Gastrocnemius medialis (tissue), 4 donors: ENCODE measurements at places on chromosomes 16 and 17. TPM values are rescaled to one million over a fixed set of nuclear protein-coding genes. Genes with fewer than 3 reads are reported as not detected.
A peak's percentile ranks its signal among the peaks of the same experiment; 100 is the strongest.

- DNase-seq: no peak
These were observed 15.5 kb downstream of the VPS35 start for GRCh38 chr16:46673320-46674013.

DNA sequence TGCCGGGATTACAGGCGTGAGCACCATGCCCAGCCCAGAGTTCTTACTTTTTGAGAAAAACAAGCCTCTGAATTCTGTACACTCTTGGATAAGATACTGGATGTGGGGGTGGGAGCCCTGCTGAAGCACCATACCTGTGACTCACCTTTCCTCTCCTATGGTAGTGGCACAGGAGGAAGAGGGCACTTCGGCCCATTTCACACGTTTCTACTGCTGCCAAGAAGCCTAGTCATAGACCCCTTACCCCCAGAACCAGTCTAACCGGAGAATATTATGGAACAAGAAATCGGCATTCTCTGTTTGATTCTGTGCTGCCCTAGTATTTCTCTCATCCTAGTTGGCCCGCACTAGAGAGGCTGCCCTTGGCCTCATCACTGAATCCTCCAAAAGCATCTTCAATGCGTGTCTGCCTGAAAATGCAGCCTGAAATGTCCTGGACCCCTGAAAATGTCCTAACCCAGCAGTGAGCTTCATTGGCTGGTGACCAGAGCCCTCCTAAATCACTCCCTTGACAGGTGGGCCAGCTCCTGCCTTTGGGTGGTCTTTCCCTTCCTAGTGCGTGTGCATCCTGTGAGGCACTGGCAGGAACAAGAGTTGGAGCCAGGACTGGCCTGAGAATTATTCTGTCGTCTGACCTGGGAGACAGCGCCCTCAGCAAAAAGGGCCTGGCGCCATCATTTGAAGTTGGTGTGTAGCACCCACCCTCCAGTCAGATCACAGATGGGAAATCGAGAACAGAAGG, 37.9 kb downstream of the NDEL1 start:
- no peak for DNase-seq

- no peak for DNase-seq
These were observed 1.7 kb upstream of the PPL start for GRCh38 chr16:4938683-4939030.

DNA sequence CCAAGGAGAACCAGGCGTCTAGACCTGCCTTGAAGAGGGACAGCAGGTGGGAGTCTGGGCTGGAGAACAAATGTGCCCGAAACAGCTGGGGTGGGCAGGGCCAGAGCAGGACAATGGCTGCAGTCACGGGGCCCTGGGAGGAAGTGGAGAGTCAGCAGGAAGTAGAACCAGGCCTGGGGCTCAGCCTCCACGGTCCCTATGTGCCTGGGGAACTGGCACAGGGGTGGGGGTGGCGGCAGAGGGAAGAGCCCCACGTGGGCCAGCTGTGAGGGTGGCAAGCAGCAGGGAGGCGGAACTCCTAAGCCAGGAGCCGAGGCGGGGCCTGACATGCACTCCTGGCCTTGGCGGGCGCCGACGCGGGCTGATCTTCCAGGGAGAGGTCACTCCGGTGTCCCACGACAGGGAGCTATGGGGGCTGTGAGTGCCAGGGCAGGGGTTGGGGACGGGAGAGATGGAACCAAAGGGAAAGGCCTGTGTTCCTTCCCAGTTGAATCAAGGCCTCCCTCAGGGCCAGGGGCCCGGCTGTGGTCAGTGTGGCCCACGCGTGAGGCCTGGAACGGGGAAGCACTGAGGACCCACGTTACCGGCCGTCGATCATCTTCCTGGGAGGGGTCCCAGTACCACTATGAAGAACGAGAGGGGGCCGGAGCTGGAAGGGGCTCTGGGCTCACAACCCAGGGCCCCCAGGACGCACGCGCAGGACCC, 42.7 kb downstream of the TIMM22 start:
- DNase-seq: peak; percentile 67

DNA sequence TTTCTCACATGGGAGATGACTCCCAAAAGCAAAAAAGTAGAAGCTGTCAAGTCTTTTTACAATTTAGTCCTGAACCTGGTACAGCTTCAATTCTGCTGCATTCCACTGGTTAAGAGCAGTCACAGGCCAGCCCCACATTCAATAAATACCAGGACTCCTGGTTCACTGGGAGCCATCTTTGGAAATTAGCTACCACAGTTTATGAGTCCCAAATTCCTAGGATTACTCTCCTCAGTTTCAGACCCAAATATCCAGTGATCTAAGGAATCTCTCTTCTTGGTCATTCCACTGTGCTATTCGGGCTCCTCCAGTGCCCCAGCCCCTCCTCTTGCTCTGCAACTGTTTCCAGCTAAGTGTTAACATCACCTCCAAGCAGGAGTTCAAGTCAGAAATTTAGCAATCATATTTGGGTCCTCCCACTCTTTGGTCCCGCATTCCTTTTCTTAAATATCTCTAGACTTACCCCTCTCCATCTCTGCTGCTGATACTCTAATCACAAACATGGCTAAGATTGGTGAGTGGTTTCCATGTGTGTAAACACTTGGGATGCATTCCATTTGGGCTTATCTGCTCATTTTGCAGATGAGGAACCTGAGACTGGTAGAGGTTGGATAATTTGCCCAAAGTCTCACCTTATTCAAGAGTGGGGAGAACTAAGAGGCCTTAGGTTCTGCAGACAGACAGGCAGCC, 9.6 kb upstream of the WIPF2 start:
- DNase-seq: no peak

GRCh38 chr16:23155445-23156049, 6.3 kb upstream of the USP31 start:
- DNase-seq: no peak

DNA sequence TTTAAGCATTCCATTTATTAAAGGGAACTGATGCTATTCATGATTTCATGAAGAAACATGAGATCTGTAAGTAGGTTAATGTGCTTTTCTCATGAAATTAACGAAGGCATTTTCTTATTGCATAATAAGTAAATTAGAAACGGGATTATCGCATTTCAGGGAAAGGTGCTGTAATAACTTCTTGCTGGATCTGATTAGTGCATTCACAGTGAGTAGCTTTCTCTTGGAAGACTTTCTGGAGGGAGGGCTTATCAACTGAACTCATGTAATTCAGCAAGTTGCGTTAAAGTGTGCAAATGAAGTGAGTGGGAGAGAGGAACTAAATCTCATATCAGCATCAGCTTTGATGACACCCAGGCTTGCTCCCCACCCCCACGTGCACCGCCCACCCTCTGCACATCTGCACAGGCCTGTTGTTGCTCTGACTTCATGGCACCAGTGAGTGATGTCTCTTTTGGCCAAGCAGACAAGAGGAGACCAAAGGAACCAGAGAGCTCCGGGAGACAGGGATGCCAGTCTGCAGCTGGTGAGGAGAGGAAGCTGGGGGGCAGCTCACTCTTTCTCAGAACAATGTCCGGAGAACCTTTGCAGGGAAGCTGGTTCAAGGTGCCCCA, 26.3 kb upstream of the GAS7 start:
- DNase-seq: no peak

GRCh38 chr17:57315061-57316015, 59.0 kb downstream of the MSI2 start:
- DNase-seq: no peak

- DNase-seq: no peak
These were observed 36.0 kb downstream of the IQCK start for GRCh38 chr16:19753815-19754643.

GRCh38 chr17:42422412-42422957, 571 bp downstream of the CAVIN1 start:
- peak; percentile 62 for DNase-seq

DNA sequence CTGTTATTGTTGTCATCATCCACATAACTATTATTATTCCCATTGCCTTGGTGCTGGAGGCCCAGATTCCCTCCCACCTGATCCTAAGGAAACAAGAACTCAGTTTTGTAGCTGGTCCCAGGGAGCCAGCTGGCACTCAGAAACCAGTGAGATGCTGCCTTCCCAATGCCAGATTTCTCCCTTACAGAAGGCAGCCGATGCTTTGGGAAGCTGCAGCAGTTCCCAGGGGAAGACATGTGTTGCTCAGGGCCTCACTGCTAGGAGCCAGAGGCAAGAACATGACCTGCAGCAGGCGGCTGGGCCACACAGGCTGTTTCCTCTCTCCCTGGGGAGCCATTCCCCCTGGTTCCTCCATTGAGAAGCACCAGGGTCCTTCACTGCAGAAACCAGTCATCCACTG, 59.9 kb upstream of the GRIN2A start:
- DNase-seq: no peak

DNA sequence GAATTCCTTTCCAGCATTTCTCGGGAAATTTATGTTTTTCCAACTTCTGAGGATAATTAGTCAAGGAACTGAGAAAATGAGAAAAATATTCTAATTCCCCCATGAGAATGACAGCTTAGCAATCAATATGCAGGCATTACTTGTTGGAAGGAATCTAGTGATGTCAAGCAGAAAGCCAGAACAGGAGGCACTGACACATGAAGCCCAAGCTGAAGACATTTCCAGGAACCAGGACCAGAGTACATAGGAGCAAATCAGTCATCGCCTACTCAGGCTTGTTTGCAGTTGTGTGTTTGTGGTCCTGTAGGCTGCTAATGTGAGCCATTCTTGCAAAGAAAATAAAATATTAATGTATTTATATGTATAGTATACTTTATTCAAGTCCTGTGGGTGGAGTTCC, 89.7 kb downstream of the SALL1 start:
- DNase-seq: no peak

- no peak for DNase-seq
These were observed 7.5 kb downstream of the CD7 start for GRCh38 chr17:82309656-82310570.

DNA sequence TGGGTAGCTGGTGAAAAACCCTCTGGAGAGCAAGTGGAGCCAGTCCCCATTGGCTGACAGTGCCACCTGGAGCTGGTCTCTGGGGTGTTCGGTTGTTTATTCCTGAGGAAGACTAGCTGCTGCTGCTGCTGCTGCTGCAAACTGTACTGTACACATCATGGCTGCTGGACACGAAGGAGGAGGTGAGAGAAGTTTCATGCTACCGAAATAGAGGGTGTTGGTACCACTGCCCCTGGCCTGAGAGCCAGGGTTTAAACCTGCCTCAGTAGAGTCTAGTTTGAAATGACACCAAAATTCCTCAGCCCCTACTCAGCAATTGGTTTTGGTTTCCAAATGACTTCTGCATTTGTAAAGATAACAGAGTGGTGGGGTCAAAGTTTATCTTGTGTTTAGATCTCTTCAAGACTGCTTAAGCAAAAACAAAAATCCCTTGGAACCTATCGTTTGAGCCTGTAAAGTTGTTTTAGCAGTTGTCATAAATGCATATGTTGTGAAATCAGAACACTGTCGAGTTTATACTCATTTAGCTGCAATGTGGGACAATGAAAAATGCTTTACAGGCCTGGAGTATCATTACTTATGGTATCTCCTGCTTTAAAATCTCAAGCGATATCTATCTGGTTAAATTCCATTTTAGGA, 40.8 kb downstream of the CYB5B start:
- DNase-seq: no peak

DNA sequence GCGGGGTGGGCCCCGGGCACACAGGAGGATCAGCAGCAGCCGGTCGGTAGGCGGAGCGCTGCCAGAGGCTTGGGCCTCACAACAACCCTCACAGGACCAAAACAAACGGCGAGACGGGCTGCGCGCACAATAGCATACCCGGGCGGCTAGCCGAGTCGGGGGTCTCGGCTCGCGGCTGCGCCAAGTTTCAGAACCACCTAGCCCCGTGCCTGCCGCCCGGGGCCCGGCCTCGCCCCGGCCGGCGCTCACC, 732 bp downstream of the ULK2 start:
- DNase-seq: peak; percentile 53

GRCh38 chr17:13952009-13952750, 117.1 kb upstream of the COX10 start:
- no peak for DNase-seq

DNA sequence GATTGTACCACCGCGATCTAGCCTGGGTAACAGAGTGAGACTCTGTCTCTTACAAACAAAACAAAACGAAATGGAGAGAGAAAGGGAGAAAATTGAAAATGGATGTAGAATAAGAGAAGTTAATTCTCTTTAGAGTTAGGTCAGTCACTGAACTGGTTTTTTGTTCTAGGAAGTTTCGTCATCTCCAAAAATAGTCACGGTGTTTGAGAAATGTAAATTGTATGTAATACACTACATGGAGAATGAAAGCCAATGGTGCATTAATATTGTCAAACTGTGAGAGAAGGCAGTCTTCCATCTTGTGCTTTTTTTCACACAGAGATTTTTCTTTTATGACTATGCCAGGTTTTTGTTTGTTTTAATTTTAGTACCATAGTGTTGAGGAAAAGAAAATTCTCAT, 145.9 kb downstream of the BCAS3 start:
- no peak for DNase-seq

DNA sequence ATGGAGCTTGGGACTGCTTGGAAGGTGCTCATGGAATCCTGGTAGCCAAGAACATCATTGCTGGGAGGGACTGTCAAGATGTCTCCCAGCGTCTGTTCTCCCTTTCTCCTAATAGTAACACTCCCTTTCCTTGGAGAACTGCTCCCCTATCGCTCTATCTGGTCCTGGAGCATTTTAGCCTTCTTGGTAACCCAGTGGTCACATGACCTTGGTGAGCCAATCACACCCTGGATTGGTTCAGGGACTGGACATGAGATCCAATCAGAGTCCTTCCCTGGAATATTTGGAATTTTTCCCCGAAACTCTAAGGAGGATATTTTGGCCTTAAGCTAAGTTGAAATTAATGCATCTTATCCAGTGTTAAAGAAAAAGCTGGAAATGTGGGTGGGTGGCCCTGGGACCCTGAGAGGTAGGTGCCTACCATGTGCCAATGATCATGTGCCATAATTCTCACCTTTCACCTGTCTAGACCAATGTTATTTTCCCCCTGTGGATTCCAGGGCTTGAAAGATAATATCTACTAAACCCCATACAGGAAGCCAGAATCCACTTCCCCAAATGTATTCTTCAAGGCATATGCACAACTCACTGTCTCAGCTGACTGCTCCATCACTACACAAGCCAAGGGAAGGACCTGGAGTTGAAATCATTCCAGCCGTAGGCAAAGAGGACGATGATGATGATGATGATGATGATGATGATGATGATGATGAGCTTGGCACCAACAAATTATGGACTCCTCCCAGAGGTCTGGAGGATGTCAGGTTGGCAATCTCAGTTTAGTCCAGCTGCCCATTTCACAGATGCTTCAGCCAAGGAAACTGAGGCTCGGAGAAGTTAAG, 193.2 kb downstream of the RAB11FIP4 start:
- no peak for DNase-seq

GRCh38 chr16:6913566-6913965, 419.1 kb upstream of the RBFOX1 start:
- no peak for DNase-seq

- no peak for DNase-seq
These were observed 17.1 kb downstream of the C1QTNF1 start for GRCh38 chr17:79041041-79041570.

TPSD1 gene
- not detected for total RNA-seq

PER1 gene
- total RNA-seq: 105 TPM

SLC16A11 gene
- total RNA-seq: 0.78 TPM

ABCC6 gene
- 1.1 TPM for total RNA-seq

DHRS7C gene
- total RNA-seq: 39.9 TPM

HS3ST6 gene
- not detected for total RNA-seq

MT4 gene
- not detected for total RNA-seq

IGFBP4 gene
- total RNA-seq: 42.7 TPM

CLEC19A gene
- not detected for total RNA-seq
